ENCODE measurements at places on chromosomes 12 and 14.

DNA sequence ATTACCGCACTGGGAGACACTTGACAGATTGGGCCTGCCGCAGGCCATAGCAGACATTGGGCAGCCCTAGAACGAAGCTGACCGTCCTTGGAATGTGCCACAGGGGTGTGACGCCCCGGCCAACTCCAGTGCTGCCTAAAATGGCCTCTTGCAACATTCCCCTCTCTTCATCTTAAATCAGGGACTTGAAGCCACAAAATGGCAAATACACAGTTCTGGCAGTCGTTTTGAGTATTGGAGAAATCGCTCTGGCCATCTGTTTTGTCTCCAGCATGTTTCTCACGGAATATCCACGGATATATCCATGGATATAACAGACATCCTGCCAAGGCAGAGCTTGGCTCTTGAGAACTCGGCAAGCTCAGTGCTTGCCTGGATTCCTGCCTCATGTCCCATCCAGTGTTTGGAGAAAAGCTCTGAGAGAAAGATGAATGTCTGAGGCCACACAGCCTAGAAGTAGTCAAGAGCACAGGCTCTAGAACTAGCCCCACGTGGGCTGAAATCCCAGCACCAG is 158.4 kb downstream of the CHST11 start:
- no peak for DNase-seq

- no peak for DNase-seq
Measured at GRCh38 chr12:130357729-130358330, 20.1 kb downstream of the PIWIL1 start.

DNA sequence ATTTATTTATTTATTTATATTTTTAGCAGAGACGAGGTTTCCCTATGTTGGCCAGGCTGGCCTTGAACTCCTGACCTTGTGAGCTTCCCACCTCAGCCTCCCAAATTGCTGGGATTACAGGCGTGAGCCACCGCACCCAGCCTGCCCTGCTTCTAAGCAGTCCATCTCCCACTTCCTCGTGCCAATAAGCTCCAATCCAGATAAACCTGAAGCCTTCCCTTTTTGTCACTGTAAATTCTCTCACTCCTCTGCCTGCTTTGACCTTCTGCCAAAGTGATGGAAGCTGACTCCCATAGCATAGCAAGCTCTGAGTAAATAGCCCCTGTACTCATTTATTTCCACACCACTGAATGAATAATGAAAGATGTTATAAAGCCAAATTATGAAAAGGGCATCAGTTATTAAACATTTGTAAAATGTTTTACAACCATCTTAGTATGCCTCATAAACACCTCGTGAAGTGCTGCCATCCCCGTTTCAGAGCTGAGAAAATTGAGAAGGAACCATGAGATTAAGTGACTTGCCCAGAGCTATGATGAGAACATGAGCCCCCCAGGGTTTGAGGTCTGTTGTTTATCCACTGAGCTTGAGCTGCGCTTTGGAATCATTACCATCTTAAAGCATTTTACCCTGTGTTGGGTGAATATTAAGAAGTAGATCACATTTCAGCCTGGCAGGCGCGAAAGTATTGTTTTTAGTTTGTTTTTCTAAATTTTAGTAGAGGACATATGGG is 30.4 kb downstream of the MANSC1 start:
- DNase-seq: no peak

GRCh38 chr12:109458086-109458485 is 19.0 kb downstream of the KCTD10 start:
- no peak for DNase-seq

DNA sequence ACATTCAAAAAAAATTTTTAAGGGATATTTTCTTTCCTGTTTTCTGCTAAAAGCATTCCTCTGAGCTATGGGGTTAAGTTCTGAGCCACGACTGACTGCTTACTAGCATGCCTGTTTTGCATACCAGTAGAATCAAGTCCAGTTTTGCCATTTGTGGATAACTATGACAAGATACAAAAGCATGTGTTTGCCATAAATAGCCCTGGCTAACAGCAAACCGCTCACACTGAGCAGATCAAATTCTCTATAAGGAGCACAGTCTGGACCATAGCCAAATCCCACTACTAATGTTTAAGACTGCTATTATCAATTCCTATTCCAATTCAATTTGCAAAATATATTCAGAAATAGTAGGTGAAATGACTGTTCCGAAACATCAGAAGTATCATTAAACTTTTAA is 3.2 kb downstream of the CFL2 start:
- DNase-seq: no peak

DNA sequence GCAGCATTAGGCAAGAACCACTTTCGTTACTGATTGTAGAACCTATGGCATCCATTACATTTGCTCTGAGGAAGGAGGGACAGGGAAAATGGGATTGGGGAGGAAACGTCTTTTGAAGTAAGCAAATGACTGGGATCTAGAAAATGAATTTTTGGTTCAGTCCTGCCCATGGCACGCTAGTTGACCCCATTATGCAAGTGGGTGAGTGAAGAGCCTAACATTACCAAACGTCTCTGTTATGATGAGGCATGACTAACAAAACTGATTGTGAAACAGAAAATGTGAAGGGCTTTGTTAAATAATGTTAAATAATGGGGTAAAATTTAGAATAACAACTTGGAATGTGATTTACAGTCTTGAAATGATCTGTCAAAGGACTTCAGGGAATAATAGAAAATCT is 38.9 kb downstream of the CPSF2 start:
- DNase-seq: no peak

DNA sequence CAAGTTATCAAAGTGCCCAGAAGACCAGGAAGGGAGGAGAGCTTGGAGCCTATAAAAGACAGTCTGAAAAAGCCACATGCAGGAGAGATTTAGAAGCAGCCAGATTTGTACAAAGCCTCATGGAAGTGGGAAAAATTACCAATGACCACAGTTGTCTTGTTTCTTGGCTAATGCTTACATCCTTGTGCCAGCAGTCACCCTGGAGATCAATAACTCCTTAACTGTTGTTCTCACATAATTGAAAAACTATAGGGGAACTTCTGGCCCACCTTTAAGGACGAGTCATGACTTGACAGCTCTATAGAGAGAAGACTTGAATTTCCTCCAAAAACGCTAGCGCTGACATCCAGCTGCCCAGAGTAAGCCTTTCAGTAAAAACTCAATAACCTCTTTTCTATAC is 313.1 kb downstream of the GALC start:
- DNase-seq: no peak
